ENCODE measurements at places on chromosomes 3 and 15.

- peak; percentile 44 for DNase-seq
These were observed 90.2 kb upstream of the LMOD3 start for GRCh38 chr3:69212411-69213160.

- DNase-seq, result no peak
These were observed 115.2 kb downstream of the USP13 start for GRCh38 chr3:179768080-179768479.

- no peak for DNase-seq
These were observed 1.3 kb downstream of the MUC4 start for GRCh38 chr3:195810455-195810845.

- no peak for DNase-seq
These were observed 64.4 kb downstream of the UACA start for GRCh38 chr15:70698836-70699390.

DNA sequence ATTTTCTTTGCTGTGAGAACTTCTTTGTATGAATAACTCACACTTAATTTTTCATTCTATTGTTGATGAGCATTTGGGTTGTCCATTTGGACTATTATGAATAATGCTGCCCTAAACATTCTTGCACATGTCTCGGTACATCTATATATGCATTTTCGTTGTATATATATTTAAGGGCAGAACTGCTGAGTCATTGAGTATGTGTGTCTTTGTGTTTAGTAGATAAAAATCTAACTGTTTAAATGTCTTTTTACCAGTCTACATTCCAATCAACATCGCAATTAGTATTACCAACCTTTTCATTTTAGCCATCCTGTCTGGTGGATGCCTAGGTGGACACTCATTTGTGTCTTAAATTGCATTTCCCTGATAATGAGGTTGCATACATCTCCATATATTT, 144.4 kb downstream of the UACA start:
- DNase-seq, result no peak

DNA sequence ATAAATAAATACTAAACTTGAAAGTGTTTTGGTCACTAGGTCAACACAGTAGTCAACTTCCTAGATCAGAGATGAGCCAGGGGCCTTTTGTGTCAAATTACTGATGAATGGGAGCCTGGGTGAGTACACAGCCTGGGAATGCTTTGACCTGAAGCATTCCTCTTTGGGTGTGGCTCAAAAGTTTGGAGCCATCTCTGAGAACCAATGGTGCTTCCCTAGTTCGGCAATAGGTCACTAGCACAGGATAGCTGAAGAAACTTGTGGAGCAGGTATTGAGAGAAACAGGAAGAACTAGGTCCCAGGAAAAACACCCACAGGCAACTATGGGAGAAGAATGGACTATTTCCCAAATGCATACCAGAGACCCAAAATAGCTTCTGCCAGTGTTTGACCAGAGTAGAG, 56.6 kb upstream of the PLXND1 start:
- no peak for DNase-seq

GRCh38 chr3:171824824-171825221, 14.5 kb upstream of the PLD1 start:
- DNase-seq, result no peak

DNA sequence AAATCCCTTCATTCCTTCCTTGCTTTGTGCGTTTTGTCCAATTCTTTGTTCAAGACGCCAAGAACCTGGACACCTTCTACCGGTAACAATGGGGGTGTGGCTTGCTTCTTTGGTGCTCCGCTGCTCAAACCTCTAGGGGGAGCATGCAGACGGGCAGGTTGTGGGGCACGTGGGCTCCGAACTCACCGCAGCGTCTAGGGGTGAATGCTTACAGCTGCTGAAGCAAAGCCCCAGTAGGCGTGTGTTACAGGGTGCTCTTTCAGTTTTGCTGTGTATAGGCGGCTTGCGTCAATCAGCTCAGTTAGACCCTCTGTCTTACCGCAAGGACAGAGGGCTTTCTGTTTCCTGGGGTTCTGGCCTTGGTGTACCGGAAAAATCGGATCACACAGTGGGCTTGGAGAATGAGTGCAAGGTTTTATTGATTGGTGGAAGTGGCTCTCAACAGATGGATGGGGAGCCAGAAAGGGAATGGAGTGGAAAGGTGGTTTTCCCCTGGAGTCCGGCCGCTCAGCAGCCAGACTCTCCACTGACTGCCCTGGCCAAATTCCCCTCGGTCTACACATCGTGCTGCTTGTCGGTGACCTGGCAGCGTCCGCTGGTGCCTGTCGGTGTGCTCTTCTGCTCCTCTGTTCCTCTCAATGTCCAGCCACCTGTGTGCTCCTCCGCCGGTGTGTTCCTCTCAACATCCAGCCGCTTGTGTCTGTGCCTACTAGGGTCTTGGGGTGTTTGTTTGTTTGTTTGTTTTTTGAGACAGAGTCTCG, 1.2 kb upstream of the LRRC34 start:
- no peak for DNase-seq
